ENCODE measurements at places on chromosomes 2 and 18.

DNA sequence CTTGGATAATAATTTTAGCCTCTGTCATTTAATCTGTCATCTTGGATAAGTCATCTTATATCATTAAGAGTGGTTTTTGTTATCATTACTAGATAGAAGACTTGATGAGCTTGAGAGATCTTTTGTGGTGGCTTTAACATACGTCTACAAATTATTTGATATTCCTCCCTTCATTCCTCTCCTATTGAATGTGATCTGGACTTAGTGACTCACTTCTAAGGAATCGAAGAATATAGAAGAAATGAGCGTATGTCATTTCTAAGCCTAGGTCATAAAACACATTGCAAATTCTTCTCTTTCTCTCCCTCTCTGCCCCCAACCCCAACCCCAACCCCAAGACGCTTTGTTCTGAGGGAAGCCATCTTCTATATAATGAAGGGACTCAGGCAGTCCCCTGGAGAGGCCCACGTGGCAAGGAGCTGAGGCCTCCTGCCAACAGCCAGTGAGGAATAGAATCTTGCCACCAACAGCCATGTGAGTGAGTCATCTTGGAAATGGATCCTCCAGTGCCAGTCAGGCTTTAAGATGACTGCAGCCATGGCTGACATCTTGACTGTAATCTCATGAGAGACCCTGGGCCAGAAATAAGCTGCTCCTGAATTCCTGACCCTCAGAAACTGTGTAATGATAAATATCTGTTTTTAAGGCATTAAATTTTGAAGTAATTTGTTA is 221.6 kb upstream of the SP5 start:
- DNase-seq, result no peak

DNA sequence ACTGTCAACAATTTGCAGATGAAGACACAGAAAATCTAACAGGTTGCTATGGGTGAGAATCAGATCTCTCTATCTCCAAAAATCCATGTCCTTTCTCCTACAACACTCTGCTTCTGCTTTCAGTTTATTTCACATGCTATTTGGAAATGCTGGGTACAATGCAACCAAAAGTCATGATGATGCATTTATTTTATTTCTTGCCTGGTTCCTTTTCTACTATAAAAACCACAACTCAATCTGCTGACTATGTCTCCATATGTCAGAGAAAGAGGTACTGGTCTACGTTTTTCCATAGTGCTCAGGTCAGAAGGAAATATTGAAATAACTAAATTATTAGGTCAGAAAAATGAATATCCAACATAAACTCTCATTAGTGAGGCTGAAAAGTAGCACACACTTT is 20.5 kb downstream of the RAD51AP2 start:
- no peak for DNase-seq

DNA sequence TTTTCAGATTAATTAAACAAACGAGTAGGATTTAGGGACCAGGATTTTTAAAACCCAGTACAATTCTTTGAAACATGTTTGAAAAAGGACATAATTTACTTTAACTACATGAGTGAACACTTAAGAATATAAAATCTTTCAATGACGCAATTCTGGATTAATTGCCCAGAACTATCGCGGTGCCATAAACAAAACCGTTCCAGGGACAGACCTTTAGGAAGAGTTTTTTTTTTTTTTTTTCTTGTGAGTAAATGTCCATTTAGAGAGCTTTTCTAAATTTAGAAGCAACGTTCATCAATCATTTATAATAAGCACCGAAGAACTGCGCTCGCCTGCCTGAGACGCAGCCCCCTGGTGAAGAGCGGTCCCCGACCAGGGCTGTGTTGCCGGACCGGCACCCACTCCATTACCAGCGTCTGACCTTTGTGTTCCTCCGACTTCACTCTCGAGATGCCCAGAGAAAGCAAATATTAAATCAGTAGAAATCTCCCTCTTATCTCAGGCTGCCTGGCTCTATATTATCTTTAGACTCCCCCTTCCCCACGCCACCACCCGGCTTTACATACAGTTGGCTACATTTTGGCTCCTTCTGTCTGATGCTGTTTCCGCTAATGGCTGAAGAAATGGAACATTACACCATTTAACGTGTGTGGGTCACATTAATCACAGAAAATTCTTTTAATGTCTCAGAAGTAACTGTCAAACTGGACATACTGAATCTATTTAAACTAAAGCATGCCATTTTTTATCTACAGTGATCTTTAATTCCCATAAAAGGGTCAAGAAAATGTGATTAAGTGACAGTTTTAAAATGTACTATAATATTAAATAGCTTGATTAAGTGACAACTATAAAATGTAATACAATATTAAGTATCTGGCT is 364.0 kb upstream of the MEIS1 start:
- DNase-seq, result no peak

DNA sequence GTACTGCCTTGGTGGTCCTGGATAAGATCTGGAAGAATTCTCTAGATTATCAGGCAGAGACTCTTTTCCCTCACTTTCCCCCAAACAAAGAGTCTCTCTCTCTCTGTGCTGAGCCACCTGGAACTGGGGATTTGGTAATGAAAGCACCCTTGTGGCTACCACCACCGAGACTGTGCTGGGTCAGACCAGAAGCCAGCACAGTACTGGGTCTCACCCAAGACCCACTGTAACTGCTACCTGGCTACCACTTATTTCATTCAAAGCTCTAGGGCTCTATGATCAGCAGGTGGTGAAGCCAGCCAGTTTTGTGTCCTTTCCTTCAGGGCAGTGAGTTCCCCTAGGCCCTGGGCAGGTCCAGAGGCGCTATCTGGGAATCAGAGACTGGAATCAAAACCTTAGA is 269.6 kb upstream of the CWC22 start:
- no peak for DNase-seq

- no peak for DNase-seq
Measured at GRCh38 chr2:218875692-218876246, 4.9 kb upstream of the WNT10A start.

DNA sequence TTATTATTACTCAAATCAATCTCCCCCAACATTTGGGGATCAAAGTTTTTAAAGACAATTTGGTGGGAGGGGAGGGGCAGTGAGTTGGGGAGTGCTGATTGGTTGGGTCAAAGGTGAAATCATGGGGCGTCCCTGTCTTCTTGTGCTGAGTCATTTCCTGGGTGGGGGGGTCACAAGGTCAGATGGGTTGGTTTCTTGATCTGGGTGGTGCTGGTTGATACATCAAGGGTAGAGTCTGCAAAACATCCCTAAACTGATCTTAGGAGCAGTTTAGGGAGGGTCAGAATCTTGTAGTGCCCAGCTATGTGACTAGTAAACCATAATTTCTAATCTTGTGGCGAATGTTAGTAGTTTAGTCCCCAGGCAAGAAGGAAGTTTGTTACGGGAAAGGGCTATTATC is 67.4 kb downstream of the MOGAT1 start:
- DNase-seq, result no peak

GRCh38 chr2:20428717-20429490 is 18.0 kb upstream of the RHOB start:
- DNase-seq, result no peak

DNA sequence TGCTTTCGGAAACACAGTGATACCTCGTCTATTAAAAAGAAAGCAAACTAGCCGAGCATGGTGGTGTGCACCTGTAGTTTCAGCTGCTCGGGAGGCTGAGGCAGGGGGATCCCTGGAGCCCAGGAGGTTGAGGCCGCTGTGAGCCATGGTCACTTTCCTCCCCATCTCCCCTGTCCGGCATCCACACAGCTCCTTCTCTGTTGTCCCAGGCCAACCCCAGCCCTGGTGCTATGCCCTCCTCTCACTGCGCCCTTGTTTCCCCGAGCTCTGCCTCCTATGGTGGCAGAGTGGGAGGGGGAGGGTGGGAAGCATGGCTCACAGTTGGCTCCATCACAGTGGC is 15.4 kb downstream of the RTP5 start:
- no peak for DNase-seq

DNA sequence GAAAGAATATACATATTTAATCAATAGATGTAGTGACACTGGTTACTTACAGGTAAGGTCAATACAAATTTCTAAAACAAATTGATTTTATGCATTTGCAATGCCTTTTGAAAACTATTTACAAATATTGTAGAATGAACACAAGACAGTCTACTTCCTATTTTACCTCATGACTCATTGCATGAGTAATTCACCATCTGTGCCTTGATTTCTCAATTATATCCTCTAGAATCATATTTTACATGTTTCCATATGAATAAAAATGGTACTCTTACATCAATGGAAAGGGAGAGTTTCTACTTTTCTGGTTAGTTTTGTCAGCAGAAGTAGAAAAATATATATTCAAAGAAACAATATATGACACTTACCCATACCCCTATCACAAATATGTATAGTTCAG is 203.8 kb upstream of the CDH7 start:
- no peak for DNase-seq

GRCh38 chr2:144495227-144496091 is 24.5 kb downstream of the ZEB2 start:
- no peak for DNase-seq

DNA sequence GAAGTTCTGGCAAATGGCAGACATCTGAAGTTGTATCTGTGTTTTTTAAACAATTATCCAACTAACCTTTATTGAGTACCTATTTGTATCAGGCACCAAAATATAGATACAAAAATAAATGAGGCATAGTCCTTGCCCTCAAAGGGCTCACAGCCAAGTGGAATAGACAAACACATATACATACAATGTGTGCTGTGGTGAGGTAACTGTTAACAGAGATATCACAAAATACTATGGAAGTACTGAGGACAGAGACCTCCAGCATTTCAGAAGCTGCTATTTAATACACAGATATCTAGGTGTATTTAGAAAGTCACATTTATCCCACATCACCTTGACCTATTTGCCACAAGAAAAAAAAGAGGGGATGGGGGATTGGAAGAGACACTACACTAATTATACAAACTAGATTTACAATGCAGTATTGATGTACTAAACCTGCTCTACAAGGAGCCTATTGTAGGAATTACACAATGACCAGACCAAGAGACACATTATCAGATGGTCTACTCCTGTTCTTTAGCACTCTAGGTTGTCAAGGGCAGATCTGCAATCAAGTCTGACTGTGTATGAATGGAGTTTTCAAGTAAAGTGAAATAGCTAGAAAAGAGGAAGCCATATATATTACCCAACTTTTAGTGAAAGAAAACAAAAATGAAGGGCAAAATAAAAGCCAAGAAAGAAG is 62.2 kb downstream of the SPIRE1 start:
- DNase-seq, result no peak

GRCh38 chr2:221554769-221555493 is 17.2 kb downstream of the EPHA4 start:
- no peak for DNase-seq

DNA sequence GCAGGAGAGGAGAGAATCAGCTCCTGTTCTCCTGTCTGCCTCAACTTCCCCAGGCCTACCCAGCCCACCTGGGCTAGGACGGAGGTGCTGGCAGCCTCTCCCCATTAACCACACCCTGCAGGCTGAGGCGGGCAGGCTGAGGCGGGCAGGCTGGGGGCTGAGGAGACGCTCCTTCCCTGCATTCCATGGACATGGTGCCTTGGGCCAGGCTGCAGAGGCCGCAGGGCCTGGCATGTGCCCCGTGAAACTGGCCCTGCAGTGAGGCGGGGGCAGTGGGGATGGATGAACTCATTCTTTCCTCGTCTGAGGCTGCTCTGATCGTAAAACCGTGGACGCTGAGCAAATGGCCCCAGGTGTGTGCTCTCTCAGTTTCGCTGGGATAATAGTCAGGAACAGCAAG is 84.7 kb upstream of the LAPTM4A start:
- DNase-seq, result no peak

- DNase-seq, result no peak
Measured at GRCh38 chr18:45103319-45104048, 422.8 kb downstream of the SETBP1 start.

GRCh38 chr2:239390546-239391285 is 10.1 kb downstream of the HDAC4 start:
- no peak for DNase-seq

DNA sequence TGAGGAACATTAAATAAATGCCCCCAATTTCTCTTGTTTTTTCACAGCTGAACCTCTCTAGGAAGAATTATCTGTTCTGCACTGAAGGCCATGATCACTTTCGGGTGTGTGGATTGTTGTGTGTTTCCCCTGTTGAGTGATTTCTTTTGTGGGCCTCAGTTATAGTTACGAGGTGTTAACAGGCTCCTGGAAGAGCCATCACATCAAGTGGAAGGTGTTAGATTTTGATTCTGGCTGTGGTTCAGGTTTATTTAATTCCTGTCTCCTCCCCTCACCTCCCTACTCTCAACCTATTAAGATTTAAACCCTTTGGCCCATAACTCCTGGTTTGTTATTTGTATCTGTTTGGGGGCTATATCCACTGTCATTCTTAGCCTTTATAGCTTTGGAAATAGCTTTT is 182.8 kb downstream of the AGPS start:
- no peak for DNase-seq

GRCh38 chr2:33746208-33746800 is 147.2 kb upstream of the FAM98A start:
- no peak for DNase-seq

- no peak for DNase-seq
Measured at GRCh38 chr2:191869178-191869577, 22.3 kb upstream of the CAVIN2 start.

DNA sequence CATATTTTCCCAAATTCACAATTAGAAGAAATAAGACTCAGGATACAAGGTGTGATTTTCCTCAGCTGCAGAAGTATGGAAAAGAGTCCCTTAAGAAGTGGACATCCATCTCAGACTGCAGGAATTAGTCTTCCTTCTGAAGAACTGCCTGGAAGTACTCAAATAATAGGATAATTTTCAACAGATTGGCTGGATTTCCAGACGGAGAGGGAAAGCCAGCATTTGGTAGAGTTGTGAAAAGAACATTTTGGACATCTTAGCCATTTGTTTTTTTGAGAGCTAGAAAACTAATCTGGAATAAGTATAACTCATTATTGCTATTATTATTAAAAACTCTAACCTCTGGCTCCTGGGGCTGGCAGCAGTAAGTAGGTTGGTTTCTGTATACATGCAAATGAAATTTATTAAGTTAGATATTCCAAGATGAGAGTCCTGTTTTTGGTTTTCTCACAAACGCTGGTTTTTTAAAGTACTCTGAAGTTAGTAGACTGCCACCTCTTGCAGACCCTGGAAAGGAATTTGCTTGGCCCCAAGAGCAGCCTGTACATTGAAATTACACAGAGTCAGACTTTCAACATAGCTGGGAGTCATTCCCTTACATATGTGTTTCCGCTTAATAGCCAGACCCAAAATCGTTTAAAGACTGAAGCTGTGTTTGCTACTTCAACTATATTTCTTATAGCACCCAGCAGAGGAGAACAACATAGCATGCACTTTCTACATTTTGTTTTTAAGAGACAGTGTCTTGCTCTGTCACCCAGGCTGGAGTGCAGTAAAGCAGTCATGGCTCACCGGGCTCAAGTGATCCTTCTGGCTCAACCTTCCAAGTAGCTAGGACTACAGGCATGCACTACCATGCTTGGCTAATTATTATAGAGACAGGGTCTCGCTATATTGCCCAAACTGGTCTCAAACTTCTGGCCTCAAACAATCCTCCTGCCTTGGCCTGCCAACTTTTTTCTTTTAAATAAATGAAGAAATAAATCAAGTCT is 142.4 kb downstream of the THADA start:
- no peak for DNase-seq

DNA sequence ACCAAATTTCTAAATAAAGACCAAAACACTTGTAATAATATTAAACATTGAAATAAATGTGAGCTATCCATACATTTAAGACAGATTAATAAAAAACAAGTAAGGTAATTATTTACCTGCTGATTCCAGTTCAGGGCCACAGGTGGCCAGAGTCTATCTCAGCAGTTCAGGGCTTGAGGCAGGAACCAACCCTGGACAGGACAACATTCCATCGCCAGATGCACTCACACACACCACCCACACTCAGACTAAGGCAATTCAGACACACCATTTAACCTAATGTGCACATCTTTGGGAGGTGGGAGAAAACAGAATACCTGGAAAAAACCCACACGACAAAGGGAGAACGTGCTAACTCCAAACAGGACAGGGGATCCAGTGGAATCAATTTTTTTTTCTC is 14.1 kb upstream of the WDSUB1 start:
- DNase-seq, result no peak

Measured in stimulated activated CD8-positive, alpha-beta memory T cell treated with anti-CD3 and anti-CD28 coated beads, Interleukin-15, amount 100 ng/mL, for 24 hours (primary cell).